ENCODE measurements at places on chromosomes 1 and 21. TPM values are rescaled to one million over a fixed set of nuclear protein-coding genes. Genes with fewer than 3 reads are reported as not detected.

DNA sequence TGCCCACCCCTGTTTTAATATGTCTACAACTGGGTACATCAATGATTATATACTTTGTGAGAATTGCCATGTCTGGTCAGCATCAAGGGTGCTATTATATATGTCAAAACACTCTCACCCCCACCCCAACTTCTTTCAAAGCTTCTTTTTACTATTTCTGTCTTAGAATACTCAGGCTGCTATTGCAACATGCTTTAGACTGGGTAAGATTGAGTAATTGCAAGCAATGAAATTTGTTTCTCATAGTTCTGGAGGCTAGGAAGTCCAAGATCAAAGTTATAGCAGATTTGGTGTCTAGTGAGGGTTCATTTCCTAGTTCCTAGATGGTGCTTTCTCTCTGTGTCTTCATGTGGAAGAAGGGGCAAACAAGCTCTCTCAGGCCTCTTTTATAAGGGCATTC, 100.5 kb upstream of the KCNK1 start:
- no peak for DNase-seq

DNA sequence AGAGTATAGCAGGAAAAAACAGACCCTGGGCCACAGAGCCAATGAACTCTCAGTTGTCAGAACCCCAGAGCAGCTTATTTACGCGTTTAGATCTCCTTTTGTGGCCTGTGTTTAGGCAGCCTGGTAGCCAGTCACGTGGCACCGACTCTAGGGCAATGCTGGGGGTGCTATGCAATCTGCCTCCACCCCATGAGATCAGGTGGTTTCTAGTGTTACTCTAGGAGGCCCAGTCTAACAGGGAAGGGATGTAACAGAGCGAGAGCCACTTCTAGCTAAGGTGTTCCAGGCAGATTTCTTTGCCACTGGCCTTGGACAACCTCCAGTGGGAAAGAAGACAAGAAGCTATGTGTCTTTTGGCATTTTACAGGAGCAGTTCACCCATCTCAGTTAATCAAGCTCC, 12.0 kb upstream of the A3GALT2 start:
- no peak for DNase-seq

DNA sequence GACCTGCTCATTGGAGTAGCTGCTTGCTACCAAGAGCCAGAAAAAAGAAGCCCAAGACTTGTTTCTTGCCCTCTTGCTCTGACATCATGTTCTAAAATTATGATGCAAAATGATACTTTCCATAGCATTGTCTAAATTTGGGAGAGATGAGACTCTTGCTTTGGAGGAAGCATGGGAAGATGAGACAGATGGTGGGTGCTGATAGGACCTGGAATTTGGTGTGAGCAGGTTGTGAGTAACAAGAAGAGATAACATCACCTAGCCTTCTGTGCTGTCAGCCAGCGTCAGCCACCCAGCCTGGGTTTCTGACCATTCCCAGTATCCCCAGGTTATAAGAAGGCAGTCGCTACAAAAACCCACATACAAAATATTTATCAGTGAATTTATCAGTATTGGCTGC, 67.1 kb upstream of the GCLM start:
- DNase-seq: no peak

Gene ZNF648
- polyA plus RNA-seq: 0.33 TPM

- no peak for DNase-seq
These were observed 31.8 kb downstream of the LDLRAP1 start for GRCh38 chr1:25575191-25575590.

GRCh38 chr1:2345297-2346075, 45.9 kb downstream of the MORN1 start:
- no peak for DNase-seq

Gene TTF2
- 19.7 TPM for polyA plus RNA-seq

- DNase-seq: no peak
These were observed 24.9 kb upstream of the PDXK start for GRCh38 chr21:43693981-43694380.

GRCh38 chr1:211490038-211490678, 1.8 kb downstream of the RD3 start:
- no peak for DNase-seq

Gene GJB4
- 0.25 TPM for polyA plus RNA-seq

GRCh38 chr1:170630977-170631376, 33.0 kb upstream of the PRRX1 start:
- DNase-seq: no peak

Gene CYP4Z1
- polyA plus RNA-seq: 0.24 TPM

- peak; percentile 14 for DNase-seq
These were observed 89.5 kb upstream of the CD53 start for GRCh38 chr1:110783292-110783918.

Gene CACYBP
- polyA plus RNA-seq: 109 TPM

GRCh38 chr1:178232949-178233348, 139.0 kb downstream of the RASAL2 start:
- DNase-seq: no peak

DNA sequence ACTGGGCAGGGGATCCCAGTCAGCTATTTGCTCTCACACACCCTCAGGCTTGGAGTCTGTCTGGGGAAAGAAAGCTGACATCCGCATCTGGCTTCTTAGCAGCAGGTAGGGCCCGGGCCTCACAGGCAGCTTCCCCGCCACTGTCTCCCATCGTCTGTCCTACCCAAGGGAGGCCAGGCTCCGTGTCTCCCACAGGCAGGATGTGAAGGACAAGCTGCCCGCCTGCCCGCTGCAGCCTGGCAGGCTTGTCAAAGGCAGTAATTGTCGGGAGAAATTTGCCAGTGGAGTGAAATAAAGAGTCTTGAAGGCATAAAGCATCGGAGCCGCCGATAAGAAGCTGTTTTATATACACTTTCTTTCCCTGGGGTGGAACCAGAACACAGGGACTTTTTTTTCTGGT, 44.0 kb upstream of the DISP3 start:
- no peak for DNase-seq

Gene LCE1D
- not detected for polyA plus RNA-seq

DNA sequence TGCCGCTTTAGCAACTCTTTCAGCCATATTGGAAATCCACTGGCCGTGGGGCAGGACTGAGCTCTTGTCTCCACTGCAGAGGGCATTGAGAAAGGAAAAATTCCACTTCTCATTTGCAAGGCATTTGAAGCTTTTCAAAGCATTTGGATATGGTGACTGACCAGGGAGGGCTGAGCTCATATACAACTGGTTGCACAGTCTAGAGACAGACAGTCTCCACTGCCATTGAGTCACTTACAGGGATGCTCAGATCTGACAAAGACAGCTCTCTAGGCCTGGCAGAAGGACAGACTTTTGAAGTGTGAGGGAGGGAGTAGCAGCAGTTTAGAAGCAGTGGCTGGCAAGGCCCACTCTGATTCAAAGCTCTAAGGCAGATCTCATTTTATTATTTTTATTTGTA, 24.2 kb downstream of the NCF2 start:
- DNase-seq: no peak

Gene S100A10
- 197 TPM for polyA plus RNA-seq

Gene SPATA17
- 13.9 TPM for polyA plus RNA-seq

DNA sequence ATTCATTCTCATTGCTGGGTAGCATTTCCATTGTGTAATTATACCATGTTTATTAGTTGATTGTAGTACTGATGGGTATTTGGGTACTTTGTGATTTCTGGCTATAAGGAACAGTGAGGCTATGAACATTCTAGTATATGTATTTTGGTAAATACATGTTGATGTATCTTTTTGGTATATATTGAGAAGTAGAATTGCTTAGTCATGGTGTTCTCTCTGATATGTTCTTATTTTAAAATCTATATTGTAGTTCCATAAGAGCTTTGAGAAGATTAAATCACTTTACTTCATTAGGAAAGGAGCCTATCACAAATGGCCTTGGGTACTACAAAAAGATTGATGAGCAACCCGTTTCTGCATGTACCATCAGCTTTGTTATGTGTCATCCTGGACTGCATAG, 13.4 kb downstream of the MIXL1 start:
- no peak for DNase-seq

DNA sequence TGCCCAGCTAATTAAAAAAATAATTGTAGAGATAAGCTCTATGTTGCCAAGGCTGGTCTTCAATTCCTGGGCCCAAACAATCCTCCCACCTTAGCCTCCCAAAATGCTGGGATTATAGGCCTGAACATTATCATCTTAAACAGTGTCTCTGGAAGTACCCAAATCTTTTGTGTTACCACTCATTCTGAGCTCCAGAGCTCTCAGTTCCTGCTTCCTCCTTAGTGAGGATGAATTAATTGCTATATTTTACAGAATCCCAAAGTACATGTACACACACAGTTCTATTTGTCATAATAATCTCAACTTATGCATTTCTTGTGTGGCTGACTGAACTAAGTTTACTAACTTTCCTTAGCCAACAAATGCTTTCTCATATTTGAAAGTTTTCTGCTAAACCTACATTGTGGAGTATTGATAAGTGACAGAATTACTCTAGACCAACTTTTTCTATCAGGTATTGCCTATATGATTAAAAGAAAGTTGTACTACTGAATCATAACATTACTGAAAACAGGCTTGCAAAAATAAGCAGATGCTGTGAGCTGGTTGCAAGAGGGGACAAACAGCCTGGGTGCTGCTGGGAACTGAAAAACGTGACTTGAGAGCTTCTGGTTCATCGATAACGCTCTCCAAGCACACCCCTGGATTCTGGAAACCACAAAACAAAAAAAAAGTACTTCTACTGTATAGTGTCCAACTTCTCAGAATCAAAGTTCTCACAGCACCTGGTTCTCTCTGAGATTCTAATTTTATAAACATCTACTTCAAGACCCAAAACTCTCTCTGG, 15.3 kb downstream of the VAV3 start:
- no peak for DNase-seq
